ENCODE measurements at places on chromosomes 6 and 20.

DNA sequence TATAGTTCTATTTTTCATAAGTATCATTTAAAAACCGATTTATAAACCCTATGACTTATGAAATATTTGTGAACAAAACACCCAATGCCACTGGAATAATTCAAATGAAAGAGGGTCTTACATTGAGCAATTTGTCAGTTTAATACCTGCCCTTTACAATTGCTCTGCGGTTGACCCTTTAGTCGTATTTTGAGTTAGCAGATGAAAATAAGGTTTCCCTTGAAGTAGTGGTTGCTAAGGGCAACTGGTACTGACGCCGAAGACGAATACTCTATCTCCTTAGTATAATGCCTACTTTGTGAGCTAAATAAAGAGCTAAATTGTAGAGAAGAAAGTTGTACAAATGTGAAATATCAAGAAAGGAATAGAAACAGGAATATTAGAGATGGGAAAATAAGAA is 69.4 kb downstream of the KCNQ5 start:
- DNase-seq, result no peak

DNA sequence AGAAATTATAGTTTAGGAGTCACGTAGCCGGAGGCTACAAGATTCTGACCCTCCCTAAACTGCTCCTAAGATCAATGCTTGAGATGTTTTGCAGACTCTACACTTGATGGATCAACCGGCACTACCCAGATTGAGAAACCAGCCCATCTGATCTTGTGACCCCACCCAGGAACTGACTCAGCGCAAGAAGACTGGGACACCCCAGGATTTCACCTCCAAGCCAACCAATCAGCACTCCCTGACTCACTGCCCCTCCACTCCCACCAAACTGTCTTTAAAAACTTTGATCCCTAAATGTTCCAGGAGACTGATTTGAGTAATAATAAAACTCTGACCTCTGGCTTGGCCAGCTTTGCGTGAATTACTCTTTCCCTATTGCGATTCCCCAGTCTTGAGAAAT is 99.8 kb downstream of the OPRM1 start:
- DNase-seq, result no peak

DNA sequence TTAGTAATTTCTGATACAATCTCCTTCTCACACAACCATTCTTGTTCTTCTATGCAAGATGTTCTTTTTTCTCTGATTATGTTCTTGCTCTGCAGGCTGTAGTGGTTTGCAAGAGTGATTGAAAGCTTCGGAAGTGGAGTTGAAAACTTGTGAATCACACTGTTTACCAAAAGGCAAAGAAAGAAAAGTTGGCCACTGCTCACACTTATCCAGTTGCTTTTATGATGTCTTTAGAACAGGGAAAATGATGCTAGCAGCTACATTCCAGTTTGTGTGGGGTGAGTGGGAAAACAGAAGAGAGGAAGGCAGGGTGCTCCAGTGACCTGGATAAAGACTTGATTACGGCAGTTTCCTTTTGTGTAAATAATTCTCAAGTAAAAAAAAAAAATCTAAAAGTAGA is 583.3 kb downstream of the TENT5A start:
- DNase-seq, result no peak

GRCh38 chr6:8844968-8845367 is 409.6 kb upstream of the SLC35B3 start:
- no peak for DNase-seq

- no peak for DNase-seq
These were observed 231.8 kb upstream of the QKI start for GRCh38 chr6:163182696-163183095.

DNA sequence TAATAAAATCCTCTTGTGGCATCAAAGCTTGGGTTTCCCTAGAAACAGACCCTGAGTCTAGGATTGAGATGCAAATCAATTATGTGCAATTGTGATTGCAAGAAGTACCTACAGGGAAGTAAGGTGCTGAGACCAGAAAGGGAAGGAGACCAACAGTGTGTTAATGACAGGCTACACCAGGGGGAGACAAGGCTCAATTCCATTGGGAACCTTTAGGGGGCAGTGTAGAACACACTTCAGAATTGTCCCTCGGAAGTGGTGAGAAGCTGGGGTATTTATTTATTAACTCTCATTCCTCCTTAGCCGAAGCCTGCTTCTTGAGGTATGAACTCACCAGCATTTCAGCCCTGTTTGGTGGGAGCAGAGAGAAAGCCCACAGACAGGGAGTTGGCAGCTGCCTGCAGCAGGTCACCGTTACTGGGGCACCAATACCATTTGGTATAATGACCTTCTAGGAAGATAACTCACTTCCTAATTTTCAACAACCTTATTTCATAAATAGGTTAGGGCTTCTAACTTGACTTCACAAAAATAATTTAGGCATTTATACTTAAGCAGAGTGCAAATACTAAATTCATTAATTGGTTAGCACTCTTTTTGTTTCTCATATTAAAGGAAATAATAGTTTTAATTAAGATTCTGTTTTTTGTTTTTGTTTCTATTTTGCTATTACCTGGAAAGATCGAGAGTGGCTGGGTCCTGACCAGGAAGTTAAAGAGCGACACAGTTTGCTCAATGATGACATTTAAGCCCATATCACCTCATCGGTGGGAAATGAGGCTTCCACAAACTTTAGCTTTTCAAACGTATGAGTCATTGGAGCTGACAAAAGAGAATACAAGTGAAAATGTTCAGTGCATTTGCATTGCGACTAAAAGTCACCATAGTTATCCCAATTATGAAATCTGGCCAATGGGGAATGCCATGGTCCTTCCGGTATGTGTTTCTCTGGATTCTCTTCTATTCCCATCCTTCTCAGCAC is 94.8 kb downstream of the BTBD3 start:
- DNase-seq, result peak; percentile 51

DNA sequence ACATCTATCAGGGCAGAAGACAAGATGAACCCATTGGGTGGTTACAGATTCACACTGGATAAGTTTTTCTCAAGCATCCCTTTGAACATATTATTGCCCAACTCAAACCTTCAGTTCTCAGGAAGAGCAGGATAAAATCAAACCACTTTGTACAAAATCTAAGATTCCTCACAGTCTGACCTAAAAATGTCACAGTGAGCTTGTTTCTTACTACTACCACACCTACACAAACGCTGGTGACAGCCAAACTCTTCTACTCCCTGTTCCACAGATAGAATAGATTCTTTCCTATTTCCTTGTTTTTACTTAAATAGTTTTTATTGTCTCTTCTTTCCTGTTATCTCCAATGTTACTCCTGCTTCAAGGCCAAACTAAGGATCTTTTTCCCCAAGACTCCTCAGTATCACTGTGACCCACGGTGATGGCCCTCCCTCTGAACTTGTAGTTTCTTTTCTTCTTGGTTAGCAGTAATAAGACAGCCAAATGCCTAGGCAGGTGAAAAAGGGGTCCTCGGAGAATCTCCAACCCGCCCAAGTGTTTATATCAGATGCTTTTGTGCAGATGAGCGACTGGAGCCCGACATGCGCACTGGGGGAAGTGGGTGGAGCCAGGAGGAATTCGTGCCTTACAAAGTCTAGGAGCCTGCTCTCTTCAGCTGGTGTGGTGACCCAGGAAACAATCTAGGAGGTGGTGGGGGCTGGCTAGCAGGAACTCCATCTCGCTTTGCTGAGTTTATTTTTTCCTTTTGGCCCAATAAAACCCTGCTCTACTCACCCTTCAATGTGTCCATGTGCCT is 53.4 kb downstream of the SEL1L2 start:
- DNase-seq, result no peak

DNA sequence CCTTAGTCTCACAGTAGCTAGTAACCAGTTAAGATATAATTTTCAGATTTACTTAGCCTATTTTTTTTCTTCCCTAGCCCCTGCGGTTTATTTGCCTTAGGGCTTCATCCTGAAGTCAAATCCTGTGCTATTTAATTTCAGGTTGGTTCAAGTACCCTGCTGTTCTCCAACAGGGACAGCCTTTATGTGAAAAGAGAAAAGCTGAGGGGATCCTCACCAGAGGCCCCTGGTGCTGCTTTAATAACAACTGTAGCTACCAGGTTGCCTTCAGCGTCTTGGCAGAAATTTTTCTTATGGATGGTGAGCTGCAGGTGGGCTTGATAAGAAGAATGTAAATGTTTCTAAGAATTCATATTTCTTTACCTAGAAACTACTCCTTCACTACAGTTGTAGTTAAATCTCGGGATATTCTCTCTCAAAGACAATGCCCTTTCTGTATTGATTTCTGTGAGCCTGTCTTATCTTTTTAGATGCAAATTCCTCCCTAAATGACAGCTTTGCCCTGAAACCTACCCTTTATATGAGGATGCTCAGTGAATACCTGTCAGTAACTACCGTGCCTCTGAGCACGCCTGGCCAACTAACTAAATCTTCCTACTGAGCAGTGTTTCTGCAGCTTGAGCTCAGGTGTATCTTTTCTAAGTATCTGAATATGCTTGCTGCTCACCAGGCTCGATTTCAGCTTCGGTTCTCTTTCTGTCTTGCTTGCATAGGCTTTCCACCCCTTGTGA is 320.5 kb downstream of the MMUT start:
- DNase-seq, result no peak

DNA sequence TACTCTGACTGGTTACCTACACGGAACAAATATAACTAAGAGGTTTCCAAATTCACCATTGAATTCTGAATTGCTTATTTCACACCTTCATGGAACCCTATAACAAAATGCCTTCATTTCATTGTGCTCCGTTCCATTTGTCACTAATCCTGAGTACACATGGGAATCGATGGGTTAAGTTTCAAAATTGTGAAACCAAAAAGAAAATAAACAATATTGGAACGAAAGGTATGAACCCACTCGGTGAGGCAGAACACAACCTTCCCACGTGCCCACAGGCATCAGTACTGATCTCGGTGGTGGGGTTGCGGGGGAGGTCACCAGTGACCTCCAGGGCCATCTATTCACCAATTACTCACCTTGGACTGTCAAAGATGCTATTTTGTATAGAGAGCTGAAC is 34.0 kb downstream of the PLAGL1 start:
- no peak for DNase-seq

GRCh38 chr6:170080828-170081371 is 210.0 kb downstream of the DLL1 start:
- DNase-seq, result no peak

- no peak for DNase-seq
These were observed 57.7 kb downstream of the ZDHHC14 start for GRCh38 chr6:157438611-157439111.

DNA sequence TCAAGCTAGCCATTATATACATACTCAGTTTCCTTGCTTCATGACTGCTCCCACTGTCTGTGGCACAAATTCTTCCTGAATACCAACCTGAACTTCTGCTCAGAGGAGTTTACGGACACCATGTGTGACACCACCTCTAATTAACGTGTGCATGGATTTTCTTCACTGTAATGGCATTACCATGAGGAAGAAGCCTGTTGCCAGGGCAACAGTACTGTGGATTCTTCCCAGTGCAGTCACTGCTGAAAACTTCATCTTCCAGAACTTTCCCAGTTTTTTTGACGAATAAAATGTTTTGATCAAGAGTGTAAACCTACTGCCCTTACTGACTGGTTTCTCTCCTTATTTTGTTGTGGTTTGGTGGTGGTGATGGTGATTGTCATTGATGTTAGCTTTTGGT is 444.3 kb upstream of the NRSN1 start:
- no peak for DNase-seq

DNA sequence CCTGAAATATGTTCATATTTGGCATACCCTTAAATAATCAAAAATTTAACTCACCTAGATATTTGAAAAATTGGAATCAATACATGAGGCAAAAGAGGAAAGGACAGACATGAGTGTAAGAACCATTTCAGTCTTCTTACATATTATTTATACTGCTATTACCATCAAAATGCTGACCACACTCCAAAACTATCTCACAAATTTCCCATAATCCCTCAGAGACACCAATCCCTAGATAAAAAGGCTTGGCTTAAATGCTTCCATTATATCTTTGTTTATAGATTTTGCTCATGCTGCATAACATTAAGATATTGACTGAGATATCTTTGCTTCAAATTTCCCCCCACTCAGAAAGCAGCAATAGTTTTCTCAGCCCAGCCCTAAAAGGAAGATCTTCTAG is 11.7 kb upstream of the NT5DC1 start:
- DNase-seq, result no peak

GRCh38 chr6:14231501-14232280 is 114.1 kb downstream of the CD83 start:
- no peak for DNase-seq

- DNase-seq, result no peak
These were observed 7.3 kb downstream of the COL10A1 start for GRCh38 chr6:116118608-116119007.

DNA sequence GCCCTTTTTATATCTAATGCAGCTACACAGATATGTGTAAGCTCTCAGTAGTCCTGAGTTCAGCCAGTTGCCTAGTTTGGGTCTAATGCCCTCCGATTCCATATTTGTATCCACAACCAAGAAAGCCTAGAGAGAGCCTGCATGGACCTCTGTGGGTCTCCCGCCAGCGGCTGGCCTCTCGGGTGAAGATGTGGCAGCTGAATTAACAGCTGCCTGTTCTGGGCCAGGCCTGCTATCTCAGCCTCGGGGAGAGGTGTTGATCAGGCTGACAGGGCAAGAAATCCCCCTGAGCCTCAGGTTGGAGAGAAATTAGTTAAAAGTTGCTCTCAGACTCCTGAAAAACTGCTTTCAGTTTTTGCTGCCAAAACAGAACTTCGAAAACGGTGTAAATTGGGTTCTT is 19.8 kb downstream of the PTK7 start:
- peak; percentile 41 for DNase-seq

GRCh38 chr20:49832632-49833327 is 20.2 kb downstream of the SLC9A8 start:
- DNase-seq, result no peak

- peak; percentile 77 for DNase-seq
These were observed 12.2 kb upstream of the KCNK15 start for GRCh38 chr20:44733341-44734069.

GRCh38 chr6:107699254-107699653 is 124.9 kb downstream of the SCML4 start:
- DNase-seq, result no peak

DNA sequence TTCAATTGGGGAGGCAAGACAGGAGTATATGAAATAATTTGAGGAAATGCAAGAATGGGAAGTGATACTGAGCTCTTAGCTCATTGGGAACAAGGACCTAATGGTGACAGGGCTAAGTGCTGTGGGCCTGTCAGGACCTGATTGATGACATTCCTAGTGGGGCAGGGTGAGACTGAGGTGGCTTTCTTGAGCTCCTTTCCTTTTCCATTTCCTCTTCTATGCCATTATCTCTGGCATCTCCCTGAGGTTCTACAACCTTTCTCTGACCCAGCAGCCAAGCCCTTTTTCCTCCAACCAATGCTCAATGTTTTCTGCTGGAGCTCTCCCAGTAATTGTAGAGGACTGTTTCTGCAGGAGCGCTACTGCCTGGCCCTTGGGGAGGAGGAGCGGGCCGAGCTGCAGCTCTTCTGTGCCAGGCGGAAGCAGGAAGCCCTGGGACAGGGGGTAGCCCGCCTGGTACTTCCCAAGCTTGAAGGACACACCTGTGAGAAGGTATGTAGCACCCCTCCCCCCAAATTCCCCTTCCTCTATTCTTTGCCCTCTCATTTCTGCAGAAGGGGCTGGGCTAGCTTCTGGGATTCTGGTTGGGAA is 2.8 kb upstream of the TOMM6 start:
- no peak for DNase-seq

All from GM13976 (cell line).